Brain (organoid and tissue), 16 donors: ENCODE measurements at places on chromosomes 11 and 22. TPM values are rescaled to one million over a fixed set of nuclear protein-coding genes. Genes with fewer than 3 reads are reported as not detected.

- no peak for DNase-seq
Measured at GRCh38 chr22:39593066-39593930, 22.7 kb downstream of the CACNA1I start.

GRCh38 chr11:14230407-14230806 is 128.6 kb downstream of the RRAS2 start:
- no peak for DNase-seq

DNA sequence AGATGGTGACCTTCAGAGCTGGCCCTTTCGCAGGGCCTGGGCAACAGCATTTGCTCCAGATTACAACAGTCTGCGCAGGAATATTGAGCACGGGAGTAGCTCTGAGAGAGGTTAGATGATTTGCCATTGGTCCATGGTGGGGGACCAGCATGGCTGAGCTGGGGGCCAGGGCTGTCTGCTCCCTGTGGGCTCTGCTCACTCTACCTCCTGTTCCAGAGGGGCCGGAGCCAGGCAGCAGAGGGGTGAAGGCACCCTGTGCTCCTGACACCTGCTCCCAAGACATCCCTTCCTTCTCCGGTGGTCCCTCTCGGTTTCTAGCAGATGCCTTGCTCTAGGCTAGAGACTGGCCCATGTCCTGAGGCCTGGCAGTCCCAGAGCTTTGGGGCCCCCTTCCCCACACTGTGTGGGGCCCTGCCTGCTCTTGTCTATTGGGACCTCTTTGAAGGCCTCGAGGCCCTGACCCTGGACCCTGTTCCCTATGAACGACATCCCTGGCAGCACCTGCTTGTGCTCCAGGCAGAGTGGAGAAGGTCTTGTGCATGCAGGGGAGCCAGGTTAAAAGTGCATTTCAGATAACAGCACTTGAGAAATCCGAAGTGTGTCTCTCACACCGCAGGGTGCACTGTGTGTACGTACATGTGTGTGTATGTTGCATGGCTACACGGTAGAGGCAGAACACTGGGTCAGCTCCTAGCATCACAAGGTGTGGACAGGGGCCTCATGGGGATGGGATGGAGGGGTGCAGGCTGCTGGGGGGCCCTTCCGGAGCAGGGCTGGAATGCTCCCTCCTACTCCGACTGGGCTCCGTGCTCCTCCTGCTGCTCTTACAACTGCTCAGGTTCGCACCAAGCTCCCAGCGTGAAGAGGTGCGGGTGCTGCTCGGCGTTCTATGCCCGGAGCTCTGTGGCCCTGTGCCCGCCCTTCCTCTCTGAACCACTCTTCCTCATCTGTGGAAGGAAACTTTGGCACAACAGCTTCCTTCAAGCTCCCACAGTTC is 123.3 kb upstream of the B3GAT1 start:
- no peak for DNase-seq

NXPE4 gene
- polyA plus RNA-seq: not detected

- DNase-seq: no peak
Measured at GRCh38 chr11:74989260-74989638, 516 bp downstream of the NEU3 start.

DNA sequence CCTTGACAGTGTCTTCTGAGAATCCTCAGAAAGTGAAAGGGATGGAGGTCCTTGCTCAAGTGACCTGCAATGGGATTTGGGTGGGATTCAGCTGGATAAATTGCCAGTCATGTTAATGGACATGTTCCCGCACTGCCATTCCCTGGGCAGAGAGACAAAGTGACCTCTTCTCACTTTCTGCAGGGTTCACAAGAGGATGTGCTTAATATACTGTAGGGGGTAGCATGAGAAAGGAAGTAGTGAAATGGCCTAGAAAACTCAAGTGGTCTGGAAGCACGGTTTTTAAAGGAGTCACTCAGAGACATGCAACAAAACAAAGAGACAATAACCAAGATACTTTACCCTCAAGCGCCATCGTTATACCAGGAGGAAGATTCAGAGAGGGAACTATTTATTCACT is 70.2 kb downstream of the NELL1 start:
- DNase-seq: no peak

MFNG gene
- polyA plus RNA-seq: 6.8 TPM

DNA sequence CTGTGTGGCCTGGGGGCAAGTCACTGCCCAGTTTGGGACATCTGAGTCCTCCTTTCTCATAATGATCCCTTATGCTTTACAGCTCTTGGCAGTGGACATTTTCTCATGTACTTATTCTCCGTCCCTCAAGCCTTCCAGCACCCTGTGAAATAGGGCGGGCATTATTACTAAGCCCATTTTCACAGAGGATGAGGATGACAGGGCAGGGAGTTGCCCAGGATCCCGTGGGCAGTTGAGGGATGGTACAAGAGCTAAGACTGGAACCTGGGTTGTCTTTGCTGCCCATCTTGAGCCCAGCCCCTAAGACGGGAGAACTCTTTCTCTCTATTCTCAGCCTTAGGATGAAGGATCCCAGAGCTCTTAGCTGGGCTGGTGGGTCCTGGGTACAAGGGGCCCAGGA is 11.2 kb downstream of the CD82 start:
- no peak for DNase-seq
